ENCODE measurements at places on chromosomes 3 and 15. TPM values are rescaled to one million over a fixed set of nuclear protein-coding genes. Genes with fewer than 3 reads are reported as not detected.

The PARP15 gene
- total RNA-seq = 172 TPM

The DAZL gene
- total RNA-seq = not detected

The ZNF385D gene
- not detected for total RNA-seq

- H3K27ac ChIP-seq = no peak overlapping the region
- no peaks in the 10 kb centered on the region for H3K36me3 ChIP-seq
- no peaks in the 10 kb centered on the region for H3K27me3 ChIP-seq
- H3K4me3 ChIP-seq = no peak overlapping the region
- no peaks in the 10 kb centered on the region for H3K4me1 ChIP-seq
These were observed 36.5 kb downstream of the ITGB5 start for GRCh38 chr3:124850633-124851032.

The PLSCR2 gene
- 0.61 TPM for total RNA-seq

- no peaks in the 10 kb centered on the region for H3K27me3 ChIP-seq
- no peak for DNase-seq
- no peaks in the 10 kb centered on the region for H3K36me3 ChIP-seq
- no peaks in the 10 kb centered on the region for H3K4me1 ChIP-seq
- H3K4me3 ChIP-seq = no peak overlapping the region
These were observed 151.7 kb downstream of the NR1D2 start for GRCh38 chr3:24096695-24097290.

The MITF gene
- not detected for total RNA-seq

- DNase-seq = peak; percentile 16
- H3K4me3 ChIP-seq = no peak overlapping the region
- no peaks in the 10 kb centered on the region for H3K4me1 ChIP-seq
- no peaks in the 10 kb centered on the region for H3K36me3 ChIP-seq
- H3K27ac ChIP-seq = no peak overlapping the region
- H3K27me3 ChIP-seq = no peaks in the 10 kb centered on the region
These were observed 86.6 kb downstream of the GPR156 start for GRCh38 chr3:120198305-120198878.

DNA sequence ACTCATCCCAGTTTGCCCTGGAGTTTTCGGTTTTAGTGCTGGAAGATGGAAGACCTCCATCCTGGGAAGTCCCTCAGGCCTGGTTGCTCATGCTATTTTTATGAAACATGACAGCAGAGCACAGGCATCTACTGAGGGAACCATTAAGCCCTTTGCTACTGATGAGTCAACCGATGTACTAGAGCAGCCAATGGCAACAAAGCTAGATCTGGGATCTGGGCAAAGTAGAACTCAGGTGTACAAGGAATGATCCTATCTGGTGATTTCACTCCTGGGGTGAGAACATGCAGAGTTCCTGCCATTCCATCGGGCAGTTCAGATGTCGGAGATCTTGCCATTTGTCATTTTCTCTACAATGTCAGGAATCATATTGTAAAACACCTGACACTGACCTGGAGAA, 166.2 kb upstream of the NSMCE3 start:
- H3K27me3 ChIP-seq = no peaks in the 10 kb centered on the region
- no peak overlapping the region for H3K4me3 ChIP-seq
- H3K27ac ChIP-seq = no peak overlapping the region
- H3K36me3 ChIP-seq = no peaks in the 10 kb centered on the region

- no peaks in the 10 kb centered on the region for H3K27me3 ChIP-seq
- peak overlapping the region; percentile 76 for H3K4me3 ChIP-seq
- H3K36me3 ChIP-seq = peaks cover 21% of the 10 kb centered on the region
- no peak for DNase-seq
- H3K27ac ChIP-seq = no peak overlapping the region
- peaks cover 28% of the 10 kb centered on the region for H3K4me1 ChIP-seq
These were observed 565 bp downstream of the MANF start for GRCh38 chr3:51385621-51386091.

DNA sequence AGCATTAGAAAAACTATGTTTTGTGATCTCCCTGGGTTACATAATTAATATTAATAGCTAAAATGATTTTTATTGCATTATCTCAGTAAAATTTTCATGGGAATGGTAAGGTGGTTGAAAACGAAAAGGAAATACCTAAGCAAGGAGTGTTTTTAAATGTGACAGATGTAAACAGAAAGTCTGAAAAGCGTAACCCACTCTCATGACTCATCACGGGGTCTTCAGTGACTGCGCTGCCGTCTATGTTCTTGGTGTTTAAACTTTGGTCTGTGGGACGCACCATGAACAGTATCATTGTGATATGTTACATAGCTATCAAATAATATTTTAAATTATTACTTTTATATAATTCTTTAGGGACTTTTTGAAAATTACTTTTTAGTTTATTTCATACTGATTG, 19.8 kb downstream of the LRCH3 start:
- H3K4me1 ChIP-seq = peaks cover 9% of the 10 kb centered on the region
- peaks cover 3% of the 10 kb centered on the region for H3K36me3 ChIP-seq
- no peak overlapping the region for H3K4me3 ChIP-seq
- H3K27ac ChIP-seq = no peak overlapping the region
- H3K27me3 ChIP-seq = no peaks in the 10 kb centered on the region

GRCh38 chr15:62120776-62121175, 44.3 kb downstream of the C2CD4B start:
- H3K36me3 ChIP-seq = no peaks in the 10 kb centered on the region
- peaks cover 3% of the 10 kb centered on the region for H3K27me3 ChIP-seq
- no peaks in the 10 kb centered on the region for H3K4me1 ChIP-seq
- no peak overlapping the region for H3K27ac ChIP-seq
- no peak for DNase-seq

- H3K27ac ChIP-seq = peak overlapping the region; percentile 90
- no peaks in the 10 kb centered on the region for H3K27me3 ChIP-seq
- peaks cover 100% of the 10 kb centered on the region for H3K4me1 ChIP-seq
- peaks cover 28% of the 10 kb centered on the region for H3K36me3 ChIP-seq
- no peak for DNase-seq
These were observed 18.4 kb downstream of the KLF13 start for GRCh38 chr15:31344823-31345605.

DNA sequence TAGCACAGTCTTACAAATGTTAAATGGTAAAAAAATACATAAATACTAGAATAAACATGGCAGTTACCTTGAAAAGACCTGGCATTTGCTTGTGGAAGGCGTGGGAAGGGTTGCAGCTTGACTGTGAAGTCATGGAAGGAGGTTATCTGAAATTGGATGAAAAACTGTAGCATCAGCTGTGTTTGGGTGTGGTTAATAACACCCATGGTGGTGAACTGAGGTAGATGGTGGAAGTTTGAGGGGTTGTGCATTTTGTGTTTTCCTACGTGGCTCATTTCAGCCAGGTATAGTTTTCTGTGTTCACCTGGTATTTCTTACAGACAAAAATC, 46.5 kb downstream of the PSMD6 start:
- no peaks in the 10 kb centered on the region for H3K27me3 ChIP-seq
- H3K27ac ChIP-seq = no peak overlapping the region
- DNase-seq = no peak
- no peak overlapping the region for H3K4me3 ChIP-seq

The TAGLN3 gene
- not detected for total RNA-seq

DNA sequence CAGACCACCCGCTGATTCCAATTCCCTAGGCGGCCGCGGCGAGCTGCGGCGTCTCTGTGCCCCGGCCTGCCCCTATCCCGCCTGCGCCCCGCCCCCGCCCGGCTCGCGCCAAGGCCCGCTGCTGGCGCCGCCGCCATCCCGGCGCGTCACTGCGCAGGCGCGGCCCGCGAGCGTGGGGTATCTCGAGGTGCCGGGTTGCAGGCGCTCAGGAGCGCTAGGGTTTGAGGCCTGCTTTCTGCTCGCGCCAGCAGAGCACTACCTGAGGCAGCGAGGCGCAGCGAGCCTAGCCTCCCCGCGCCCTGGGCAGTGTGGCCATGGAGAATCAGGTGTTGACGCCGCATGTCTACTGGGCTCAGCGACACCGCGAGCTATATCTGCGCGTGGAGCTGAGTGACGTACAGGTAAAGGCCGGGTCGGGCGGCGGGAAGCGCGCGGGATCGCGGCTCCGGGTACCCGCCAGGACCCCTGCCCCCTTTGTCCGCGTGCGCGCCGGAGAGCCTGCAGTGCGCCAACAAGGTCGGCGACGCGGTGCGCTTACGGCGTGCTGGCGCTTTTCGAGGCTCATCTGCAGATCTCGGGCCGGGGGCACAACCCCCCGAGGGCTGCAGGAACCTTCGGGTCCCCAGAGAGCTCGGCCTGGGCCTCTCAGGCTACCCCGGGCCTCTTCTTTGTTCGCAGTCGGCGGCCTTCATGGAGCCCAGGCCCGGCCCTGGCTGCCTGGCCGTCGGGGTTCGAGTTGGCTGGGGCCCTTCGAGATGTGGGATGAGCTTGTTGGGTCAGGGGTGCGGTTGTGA, at the start of gene HACD3:
HACD3 (plus strand) TSS at position 146 of the 794 bp plus-strand sequence; CDS start at position 315, 169 bp downstream.
- peak within 1 kb of the TSS; percentile 63 for H3K4me3 ChIP-seq
- peak within 1 kb of the TSS; percentile 44 for H3K27ac ChIP-seq
- peak; percentile 91 for DNase-seq
- H3K27me3 ChIP-seq = no peaks in the 10 kb centered on the region

DNA sequence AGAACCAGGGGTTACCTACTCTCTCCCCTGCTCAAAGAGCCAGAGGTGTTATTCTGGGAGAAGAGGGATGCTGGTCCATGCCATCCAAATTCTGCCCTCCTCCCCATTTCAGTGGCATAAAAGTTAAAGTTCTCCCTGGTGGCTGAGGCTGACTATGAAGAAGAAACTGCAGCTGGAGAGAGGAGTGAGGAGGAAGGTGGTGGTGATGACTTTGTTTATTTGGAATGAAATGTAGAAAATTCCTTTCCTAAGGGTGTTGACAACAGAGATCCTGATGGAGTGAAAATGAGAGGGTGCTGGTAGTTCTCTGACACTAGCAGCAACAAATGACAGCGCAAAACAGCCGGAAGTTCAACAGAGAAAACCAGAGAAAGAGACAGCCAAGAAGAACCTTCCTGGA, 100.4 kb downstream of the PCCB start:
- no peaks in the 10 kb centered on the region for H3K27me3 ChIP-seq
- no peak overlapping the region for H3K4me3 ChIP-seq
- H3K27ac ChIP-seq = no peak overlapping the region
- H3K4me1 ChIP-seq = no peaks in the 10 kb centered on the region
- peaks cover 38% of the 10 kb centered on the region for H3K36me3 ChIP-seq

DNA sequence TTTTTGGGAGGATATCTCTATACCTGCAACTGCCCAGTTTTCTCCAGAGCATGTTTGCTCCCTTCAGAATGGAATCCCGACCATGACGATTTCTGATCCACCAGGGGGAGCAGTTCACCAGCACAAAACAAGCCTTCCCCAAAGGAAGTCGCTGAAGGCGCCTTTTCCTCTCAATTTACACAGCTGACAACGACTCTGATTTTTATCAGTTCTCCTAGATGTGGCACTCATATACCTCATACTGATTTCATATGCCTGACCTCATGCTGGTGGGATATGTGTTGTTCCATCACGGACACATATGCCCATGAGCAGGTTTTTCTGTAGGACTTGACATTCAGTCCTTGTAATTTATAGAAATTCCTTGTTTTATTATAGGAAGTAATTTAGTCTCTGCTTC, 1028.2 kb downstream of the MCTP2 start:
- H3K4me3 ChIP-seq = no peak overlapping the region
- peak; percentile 31 for DNase-seq
- no peaks in the 10 kb centered on the region for H3K27me3 ChIP-seq
- H3K4me1 ChIP-seq = no peaks in the 10 kb centered on the region

DNA sequence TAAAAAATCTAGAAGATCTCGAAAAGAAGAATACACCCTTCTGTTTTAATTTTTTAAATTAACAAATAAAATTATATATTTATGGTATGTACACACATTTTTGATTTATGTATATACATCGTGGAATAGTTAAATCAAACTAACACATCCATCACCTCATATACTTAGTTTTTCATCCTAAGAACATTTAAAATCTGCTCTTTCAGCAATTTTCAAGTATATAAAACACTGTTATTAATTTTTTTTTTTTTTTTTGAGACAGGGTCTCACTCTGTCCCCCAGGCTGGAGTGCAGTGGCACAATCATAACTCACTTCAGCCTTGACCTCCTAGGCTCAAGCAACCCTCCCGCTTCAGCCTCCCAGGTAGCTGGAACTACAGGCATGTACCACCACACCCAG, 32.8 kb upstream of the ACAP2 start:
- no peak overlapping the region for H3K4me3 ChIP-seq
- H3K36me3 ChIP-seq = no peaks in the 10 kb centered on the region
- H3K27me3 ChIP-seq = no peaks in the 10 kb centered on the region
- no peak for DNase-seq

The TTLL13 gene
- 0.22 TPM for total RNA-seq

The COL6A6 gene
- total RNA-seq = not detected

The NCK1 gene
- 39.2 TPM for total RNA-seq

GRCh38 chr15:63500265-63501250, 3.8 kb upstream of the USP3 start:
- H3K4me3 ChIP-seq = peak overlapping the region; percentile 52
- H3K4me1 ChIP-seq = peaks cover 79% of the 10 kb centered on the region
- H3K36me3 ChIP-seq = no peaks in the 10 kb centered on the region
- peak overlapping the region; percentile 99 for H3K27ac ChIP-seq

- DNase-seq = peak; percentile 68
- no peaks in the 10 kb centered on the region for H3K36me3 ChIP-seq
- H3K4me3 ChIP-seq = peak overlapping the region; percentile 95
- peak overlapping the region; percentile 72 for H3K27ac ChIP-seq
These were observed 710 bp downstream of the ABHD10 start for GRCh38 chr3:111979434-111980038.

GRCh38 chr3:62876064-62876463, 848 bp upstream of the CADPS start:
- H3K27me3 ChIP-seq = no peaks in the 10 kb centered on the region
- H3K27ac ChIP-seq = no peak overlapping the region
- H3K4me1 ChIP-seq = no peaks in the 10 kb centered on the region
- no peak overlapping the region for H3K4me3 ChIP-seq

DNA sequence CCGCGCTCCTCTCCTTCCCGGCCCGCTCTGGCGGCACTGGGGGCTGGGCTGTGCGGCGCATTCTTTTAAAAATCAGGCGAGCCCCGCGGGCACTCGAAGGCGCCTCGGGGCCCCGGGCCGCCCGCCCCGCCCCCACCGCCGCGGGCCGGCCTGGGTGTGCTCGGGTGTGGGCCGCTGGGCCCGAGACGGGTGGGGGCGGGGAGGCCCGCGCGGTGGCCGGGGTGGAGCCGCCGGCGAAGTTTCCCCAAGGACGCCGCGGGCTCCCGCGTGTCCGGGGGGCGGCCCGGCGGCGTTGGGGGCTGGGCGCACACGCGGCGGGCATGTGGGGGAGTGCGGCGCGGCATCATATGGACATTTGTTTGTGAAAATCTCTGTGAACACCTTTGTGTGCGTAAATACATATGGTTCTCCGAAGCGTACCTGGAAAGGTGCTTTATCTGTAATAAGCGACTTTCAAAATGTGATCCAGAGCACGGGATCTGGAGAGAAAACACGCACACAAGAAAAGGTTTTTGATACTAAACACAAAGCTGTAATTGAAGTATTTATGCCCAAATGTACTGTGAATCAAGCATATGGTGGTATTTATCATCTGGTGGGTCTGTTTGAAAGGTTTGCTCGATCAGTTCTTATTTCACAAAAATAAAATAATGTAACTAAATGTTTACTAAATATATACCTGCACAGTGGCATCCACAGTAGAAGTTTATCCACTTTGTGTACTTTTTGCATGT, 612 bp upstream of the TBL1XR1 start:
- peaks cover 47% of the 10 kb centered on the region for H3K4me1 ChIP-seq
- H3K27ac ChIP-seq = peak overlapping the region; percentile 74
- H3K4me3 ChIP-seq = peak overlapping the region; percentile 28
- peak; percentile 75 for DNase-seq
- H3K27me3 ChIP-seq = no peaks in the 10 kb centered on the region

The LMAN1L gene
- total RNA-seq = 1.1 TPM

GRCh38 chr3:18580268-18580667, 155.1 kb upstream of the SATB1 start:
- DNase-seq = no peak
- no peak overlapping the region for H3K4me3 ChIP-seq
- H3K27ac ChIP-seq = no peak overlapping the region
- no peaks in the 10 kb centered on the region for H3K36me3 ChIP-seq
- no peaks in the 10 kb centered on the region for H3K27me3 ChIP-seq

GRCh38 chr3:72437661-72438406, 410.4 kb downstream of the SHQ1 start:
- no peaks in the 10 kb centered on the region for H3K27me3 ChIP-seq
- H3K4me1 ChIP-seq = peaks cover 37% of the 10 kb centered on the region
- H3K27ac ChIP-seq = no peak overlapping the region
- peaks cover 8% of the 10 kb centered on the region for H3K36me3 ChIP-seq
- no peak overlapping the region for H3K4me3 ChIP-seq

Measured in B cell (primary cell).